ENCODE measurements at places on chromosomes 1 and 21.

GRCh38 chr1:25689686-25690381 lies 73.2 kb downstream of the MAN1C1 start:
- no peak for DNase-seq

DNA sequence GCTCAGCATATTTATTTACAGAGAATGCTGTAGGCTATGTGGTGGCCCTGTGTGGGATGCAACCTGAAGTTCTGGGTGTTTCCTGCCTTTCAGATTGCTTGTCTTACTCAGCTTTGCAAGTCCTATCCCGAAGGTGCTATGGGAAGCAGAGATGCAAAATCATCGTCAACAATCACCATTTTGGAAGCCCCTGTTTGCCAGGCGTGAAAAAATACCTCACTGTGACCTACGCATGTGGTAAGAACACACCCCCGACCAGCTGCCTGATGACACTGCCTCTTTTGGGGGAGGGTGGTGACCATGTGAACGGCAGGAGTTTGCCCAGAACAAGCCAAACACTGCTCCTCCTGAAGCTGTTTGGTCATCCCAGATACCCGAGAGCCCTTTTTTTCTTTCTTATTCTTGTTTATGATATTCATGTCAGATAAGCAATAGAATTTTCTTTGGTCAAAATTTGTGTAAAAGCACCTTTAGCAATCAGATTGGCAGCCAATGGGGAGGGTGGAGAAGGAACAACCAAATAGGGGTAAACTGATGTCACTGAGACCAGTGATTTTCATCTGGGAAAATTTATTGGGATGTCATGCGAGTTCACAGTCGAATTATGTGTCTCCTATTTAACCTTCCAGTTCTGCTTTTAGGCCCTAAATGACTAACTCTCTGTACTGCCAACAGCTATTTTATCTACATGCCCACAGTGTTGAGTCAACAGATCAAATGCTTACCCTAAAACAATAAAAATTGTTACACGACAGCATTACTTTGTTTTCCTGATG lies 82.6 kb downstream of the EVA1C start:
- no peak for DNase-seq

DNA sequence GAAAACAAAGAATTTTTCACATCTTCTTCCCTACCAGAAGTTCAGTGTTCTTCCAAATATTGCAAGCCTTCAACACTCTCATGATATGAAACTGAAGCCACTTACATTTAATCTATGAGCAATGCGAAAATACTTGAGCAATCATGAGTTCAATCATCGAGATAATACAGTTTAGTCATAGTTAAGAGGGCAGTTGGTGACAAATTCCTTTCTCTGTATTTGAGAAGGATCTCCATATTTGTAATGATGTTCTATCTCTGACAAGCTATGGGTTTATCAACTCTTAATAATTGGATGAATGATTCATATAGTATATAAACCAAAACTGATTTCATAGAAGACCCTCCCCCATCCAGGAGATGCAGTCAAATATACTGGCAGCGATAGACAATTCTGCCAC lies 29.7 kb upstream of the PYHIN1 start:
- DNase-seq, result no peak

DNA sequence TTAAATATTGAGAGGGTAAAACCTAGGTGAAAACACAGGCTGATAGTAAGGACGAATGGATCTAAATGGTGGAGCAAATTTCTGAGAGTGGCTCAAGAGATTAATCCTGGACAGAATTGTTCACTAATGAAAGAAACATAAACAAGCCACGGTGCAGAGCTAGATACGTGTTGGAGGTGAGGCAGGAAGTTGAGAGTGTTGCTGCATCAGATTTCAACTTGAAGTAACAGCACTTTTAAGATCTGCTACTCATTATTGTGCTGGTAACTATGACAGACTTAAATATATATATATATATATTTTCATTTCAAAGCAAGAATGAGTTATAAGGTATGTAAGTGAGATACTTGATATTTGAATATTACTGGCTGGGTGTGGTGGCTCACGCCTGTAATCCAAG lies 64.9 kb downstream of the PTGS2 start:
- DNase-seq, result no peak

GRCh38 chr1:241782396-241782795 lies 65.6 kb upstream of the EXO1 start:
- no peak for DNase-seq

DNA sequence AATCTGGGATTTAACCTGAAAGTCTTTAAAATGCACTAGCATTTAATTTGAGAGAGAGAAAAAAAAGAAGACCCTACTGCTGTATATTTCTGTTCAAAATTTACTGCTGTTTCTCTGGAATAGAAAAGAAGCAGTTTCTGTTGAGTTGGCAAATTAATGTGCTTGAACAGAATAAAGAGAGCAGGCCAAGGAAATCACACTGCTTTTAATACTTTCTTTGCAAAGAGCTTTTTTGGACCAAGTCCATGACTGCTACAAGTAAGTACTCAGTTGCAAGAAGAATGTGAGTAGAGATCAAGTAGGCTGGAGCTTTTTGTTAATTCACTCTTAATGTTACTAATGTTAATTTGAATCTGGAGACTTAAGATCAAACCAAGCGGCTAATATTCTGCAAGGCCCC lies 336.2 kb upstream of the SGIP1 start:
- no peak for DNase-seq
